ENCODE measurements at places on chromosomes 7 and 10.

DNA sequence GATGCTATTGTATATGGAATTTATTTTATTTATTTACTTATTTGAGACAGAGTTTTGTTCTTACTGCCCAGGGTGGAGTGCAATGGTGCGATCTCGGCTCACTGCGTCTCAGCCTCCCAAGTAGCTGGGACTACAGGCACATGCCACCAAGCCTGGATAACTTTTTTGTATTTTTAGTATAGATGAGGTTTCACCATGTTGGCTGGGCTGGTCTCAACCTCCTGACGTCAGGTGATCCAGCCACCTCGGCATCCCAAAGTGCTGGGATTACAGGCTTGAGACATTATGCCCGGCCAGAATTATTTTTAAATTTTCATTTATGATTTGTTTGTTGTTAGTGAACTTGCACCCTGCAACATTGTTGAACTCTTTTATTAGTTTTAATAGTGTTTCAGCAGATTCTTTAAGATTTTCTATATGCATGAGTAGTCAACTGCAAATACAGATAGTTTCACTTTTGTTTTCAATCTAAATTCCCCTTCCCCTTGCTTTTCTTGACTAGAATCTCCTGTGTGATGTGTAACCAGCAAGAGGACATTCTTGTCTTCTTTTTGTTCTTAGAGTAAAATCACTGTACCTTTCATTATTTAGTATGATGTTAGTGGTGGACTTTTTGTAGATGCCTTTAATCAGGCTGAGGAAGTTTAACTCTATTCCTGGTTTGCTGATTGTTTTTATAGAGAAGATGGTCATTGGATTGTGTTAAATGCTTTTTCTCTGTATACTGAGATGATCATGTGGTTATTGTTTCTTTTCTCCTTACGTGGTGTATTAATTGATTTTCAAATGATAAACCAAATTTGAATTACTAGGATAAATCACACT, 27.8 kb downstream of the ZNF33A start:
- peak; percentile 41 for DNase-seq

DNA sequence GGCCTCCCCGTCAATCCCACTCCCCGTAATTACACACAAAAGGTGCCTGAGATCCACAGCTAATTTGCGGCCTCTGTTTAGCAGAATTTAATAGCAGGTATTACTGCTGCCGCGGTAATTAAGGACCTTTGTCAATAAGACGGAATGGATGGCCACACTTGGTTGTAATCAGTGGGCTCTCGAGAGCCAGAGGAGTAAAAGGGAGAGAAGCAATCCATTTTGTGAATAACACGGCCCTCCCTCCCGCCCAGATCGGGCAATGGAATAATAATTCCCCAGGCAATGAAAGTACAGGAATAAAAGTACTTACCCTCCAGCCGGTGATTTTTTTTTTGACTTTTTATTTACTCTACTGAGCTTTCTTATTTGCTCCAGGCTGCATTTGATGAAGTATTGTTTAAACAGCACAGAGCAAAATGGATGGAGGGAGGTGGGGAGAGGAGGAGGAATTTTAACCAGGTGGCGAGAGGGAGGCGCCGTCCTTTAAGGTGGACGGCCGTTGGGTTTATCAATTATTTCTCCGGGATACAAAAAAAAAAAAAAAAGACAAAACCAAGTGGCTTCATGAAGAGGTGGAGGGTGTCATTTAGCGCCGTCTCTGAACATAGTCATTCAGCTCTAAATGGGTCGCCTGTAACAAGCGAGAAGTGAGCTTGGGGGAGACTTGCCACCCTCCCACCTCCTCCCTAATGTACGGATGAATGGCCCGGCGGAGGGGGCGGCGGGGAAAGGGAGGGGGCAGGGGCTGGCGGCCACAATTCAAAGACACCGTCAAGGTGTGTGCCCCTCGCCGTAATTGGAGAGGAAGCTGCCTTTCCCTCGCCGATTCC, 120.3 kb downstream of the BUB3 start:
- DNase-seq = no peak

DNA sequence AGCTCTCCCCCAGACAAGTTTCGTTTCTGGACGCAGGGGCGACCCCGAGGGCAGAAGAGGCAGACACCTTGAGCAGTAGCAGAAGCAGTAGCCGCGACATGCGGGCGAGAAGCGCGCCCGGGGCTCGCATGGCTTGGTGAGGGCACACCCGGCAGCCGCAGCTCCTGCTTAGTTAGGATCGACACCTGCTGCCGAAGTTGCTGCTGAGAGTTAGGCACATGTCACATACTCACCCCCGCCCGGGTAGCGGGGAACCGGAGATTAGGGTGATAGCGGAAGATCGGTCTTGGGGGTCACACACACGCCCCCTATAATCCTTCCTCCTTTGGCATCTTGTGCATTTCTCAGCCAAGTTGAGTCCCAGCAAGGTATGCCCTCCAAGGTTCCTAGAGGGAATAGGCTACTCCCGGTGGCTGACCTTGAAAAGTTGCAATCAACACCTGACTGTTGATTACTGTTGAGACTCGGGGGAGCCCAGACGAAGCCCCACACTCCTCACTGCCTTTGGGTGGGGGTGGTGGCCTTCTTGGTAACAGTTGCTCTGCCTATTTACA, 668 bp downstream of the GPR37 start:
- peak; percentile 2 for DNase-seq

DNA sequence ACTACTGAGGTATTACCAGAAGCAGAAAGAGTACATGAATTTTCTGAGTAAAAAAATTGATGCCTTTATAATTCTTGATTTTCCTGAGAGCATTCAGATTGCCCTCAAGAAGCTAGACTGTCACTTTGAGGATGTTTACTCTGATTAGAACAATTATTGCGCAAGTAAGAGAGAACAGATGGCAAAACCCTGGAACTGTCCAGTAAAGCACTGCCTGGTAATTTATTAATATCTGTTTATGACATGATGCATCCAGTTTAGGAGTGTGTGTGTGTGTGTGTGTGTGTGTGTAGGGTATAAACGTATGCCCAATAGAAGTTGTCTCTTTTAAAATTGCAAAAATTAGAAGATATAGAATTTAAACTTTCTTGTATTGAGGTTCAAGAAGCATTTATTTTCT, 379.7 kb downstream of the PHTF2 start:
- DNase-seq = no peak

- DNase-seq = no peak
Observed at GRCh38 chr10:86233131-86233530, 133.5 kb downstream of the GRID1 start.
